ENCODE measurements at places on chromosomes 6 and 20.

- no peak for DNase-seq
These were observed 33.3 kb downstream of the FAM50B start for GRCh38 chr6:3882431-3882830.

- DNase-seq, result no peak
These were observed 455.0 kb downstream of the GJA1 start for GRCh38 chr6:121890307-121890910.

DNA sequence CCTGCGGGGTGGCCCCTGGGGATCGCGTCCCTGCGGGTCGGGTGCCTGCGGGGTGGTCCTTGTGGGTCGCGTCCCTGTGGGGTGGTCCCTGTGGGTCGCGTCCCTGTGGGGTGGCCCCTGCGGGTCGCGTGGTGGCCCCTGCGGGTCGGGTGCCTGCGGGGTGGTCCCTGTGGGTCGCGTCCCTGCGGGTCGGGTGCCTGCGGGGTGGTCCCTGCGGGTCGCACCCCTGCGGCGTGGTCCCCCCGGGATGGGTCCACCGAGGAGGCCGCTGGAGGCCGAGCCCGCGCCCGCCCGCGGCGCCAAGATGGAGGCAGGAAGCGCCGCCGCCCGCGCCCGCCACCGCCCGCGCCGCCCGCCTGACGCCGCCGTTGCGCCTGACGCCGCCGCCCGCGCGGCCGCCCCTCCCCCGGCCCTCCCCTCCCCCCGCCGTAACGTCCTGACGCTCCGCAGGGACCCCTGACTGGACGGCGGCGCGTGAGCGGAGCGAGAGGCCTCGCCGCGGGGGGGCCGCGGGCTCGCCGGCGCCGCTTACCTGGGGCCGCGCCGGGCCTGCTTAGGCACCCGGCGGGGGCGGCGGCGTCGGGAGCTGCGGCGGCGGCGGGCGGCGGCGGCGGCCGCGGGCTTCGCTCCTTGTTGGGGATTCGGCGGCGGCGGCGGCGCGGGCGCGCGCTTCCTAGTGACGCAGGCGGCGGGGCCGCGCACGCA is at the start of gene GMEB2:
Gene GMEB2, minus strand, starts transcription at position 678 of the 705 bp plus-strand sequence. CDS start 7,704 bp downstream, outside the sequence.
- DNase-seq, result peak; percentile 79

DNA sequence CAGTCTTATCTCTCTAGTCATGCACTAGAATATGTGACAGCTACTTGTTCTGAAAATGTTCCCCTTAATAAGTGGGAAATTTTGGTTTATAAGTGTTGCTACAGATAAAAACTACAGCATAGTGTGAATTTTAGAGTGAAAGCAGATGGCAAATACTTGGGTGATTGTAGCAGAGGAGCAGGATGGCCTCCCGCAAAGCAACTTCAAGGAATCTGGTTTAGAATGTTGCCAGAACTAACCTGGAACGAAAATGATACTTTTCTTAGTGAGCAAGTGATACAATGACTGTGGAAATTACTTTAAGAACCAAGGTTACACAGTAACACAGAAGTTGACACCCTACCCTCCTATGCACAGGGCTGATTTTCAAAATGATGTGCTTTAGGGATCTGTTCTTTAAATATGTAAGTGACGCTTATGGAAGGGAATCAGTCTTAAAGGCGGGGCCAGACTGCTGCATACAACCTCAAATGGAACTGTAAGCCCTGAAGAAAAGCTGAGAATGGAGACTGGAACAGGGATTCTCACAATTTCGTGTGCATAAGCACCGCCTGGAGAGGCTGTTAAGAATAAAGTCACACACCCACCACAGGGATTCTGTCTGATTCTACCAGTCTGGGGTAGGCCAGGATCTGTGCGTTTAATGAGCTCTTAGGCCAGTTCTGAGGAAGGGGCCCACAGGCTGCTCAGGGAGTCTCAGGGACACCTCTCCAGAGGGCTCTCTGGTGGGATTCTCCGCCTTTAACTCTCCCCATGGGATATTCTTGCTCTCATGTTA is 97.9 kb downstream of the FYN start:
- no peak for DNase-seq

GRCh38 chr20:40268321-40269075 is 420.5 kb downstream of the MAFB start:
- DNase-seq, result no peak

GRCh38 chr6:40810171-40810570 is 223.0 kb upstream of the LRFN2 start:
- no peak for DNase-seq

- DNase-seq, result no peak
These were observed 370.3 kb downstream of the HTR1B start for GRCh38 chr6:77092971-77093370.
